ENCODE measurements at places on chromosomes 4 and X. TPM values are rescaled to one million over a fixed set of nuclear protein-coding genes. Genes with fewer than 3 reads are reported as not detected.
A peak's percentile ranks its signal among the peaks of the same experiment; 100 is the strongest.

Gene MAGEC1
- not detected for total RNA-seq

Gene TNIP3
- total RNA-seq: not detected

- no peaks in the 10 kb centered on the region for H3K36me3 ChIP-seq
- peak within 1 kb of the TSS; percentile 79 for H3K4me3 ChIP-seq
- H3K27me3 ChIP-seq: no peaks in the 10 kb centered on the region
- DNase-seq: peak; percentile 85
- H3K27ac ChIP-seq: peak within 1 kb of the TSS; percentile 87
- peaks cover 10% of the 10 kb centered on the region for H3K4me1 ChIP-seq
Observed at GRCh38 chrX:134460005-134460861, at the start of gene HPRT1. TSS of gene HPRT1 (plus strand) at chrX:134460165. CDS start at chrX:134460312, 147 bp downstream.

- no peak overlapping the region for H3K27ac ChIP-seq
- H3K4me1 ChIP-seq: no peaks in the 10 kb centered on the region
- no peak overlapping the region for H3K4me3 ChIP-seq
- no peaks in the 10 kb centered on the region for H3K27me3 ChIP-seq
- H3K36me3 ChIP-seq: no peaks in the 10 kb centered on the region
Observed at GRCh38 chr4:10272511-10272910, 155.9 kb upstream of the WDR1 start.

DNA sequence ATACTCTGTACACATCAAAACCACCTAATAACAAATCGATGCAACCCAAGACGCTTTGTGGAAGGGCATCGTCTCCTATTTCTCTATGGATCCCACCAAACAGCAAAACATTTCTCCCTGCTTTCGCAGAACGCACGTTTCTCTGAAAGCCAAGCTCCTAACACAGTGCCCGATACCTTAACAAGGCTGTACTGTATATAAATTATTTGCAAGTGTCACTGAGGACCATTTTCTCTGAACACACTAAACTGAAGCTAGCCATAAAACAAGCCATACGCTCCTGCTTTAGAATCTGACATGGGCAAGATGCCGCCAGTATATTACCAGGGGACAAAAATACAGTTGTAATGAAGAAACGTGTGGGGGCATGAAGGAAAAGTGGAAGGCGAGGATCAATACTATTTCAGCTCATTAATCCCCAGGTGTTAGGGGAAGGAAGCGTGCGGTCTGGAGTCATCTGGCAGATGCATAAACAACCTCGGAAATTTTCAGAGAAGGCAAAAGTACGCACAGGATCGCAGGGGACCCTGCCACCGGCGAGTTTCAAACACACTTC, 703 bp downstream of the KCNIP4 start:
- no peak for DNase-seq
- H3K4me3 ChIP-seq: peak overlapping the region; percentile 55
- H3K27ac ChIP-seq: no peak overlapping the region
- peaks cover 50% of the 10 kb centered on the region for H3K27me3 ChIP-seq

DNA sequence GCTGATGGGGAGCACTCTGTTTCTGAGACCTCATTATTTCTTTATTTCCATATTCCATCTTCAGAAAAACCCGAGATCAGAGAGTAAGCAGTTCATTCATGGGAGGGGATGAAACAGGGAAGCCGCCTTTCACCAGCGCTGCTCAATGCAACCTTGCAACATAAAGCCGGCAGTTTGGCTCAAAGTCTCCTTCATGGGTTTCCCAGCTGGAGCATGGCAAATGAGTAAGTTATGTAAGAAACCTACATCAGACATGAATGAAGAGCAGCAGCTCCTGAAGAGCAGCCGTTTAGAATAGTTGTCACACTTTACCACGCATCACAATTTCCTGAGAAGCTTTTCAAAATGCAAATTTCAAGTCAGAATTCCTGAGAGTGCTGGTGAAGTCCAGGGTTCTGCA, 578.8 kb downstream of the FSTL5 start:
- no peak overlapping the region for H3K27ac ChIP-seq
- H3K4me1 ChIP-seq: no peaks in the 10 kb centered on the region
- H3K27me3 ChIP-seq: no peaks in the 10 kb centered on the region
- no peak overlapping the region for H3K4me3 ChIP-seq
- DNase-seq: no peak

DNA sequence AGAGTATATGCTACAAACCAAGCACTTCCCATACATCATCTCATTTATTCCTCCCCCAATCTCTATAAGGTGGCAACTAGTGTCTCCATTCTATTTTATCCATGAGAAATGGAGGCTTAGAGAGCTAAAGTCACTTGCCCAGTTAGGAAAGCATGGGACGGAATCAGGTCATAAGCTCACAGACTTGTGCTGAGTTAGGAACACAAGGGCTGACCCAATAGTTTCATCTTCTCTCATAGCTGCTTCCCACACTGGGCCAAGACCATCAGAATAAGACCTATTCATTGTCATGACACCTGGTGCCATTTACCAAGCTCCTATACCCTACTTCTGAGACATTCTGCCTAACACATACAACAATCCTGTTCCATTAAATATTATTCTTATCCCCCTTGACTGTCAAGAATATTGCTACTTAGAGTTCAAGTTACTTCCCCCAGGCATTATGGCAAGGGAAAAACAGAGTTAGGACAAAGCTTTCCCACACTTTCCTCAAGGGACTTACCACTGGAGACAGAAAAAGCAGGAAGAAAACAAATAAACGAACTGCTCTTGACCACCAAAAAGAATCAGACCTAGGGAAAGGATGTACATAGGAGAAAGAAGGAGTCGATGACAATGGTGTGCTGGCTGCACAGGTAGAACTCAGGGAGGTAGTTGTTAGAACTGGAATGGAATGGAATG, 167.8 kb downstream of the LDB2 start:
- peak overlapping the region; percentile 39 for H3K27ac ChIP-seq
- DNase-seq: no peak
- no peak overlapping the region for H3K4me3 ChIP-seq
- H3K4me1 ChIP-seq: peaks cover 8% of the 10 kb centered on the region
- H3K27me3 ChIP-seq: no peaks in the 10 kb centered on the region
- H3K36me3 ChIP-seq: no peaks in the 10 kb centered on the region

- H3K27ac ChIP-seq: no peak overlapping the region
- H3K4me1 ChIP-seq: peaks cover 21% of the 10 kb centered on the region
- no peak for DNase-seq
- H3K4me3 ChIP-seq: no peak overlapping the region
- H3K27me3 ChIP-seq: no peaks in the 10 kb centered on the region
- no peaks in the 10 kb centered on the region for H3K36me3 ChIP-seq
Observed at GRCh38 chr4:6688879-6689505, 4.7 kb upstream of the S100P start.

GRCh38 chr4:3878678-3879077, 112.5 kb downstream of the ADRA2C start:
- peaks cover 17% of the 10 kb centered on the region for H3K4me1 ChIP-seq
- no peak overlapping the region for H3K27ac ChIP-seq
- peaks cover 96% of the 10 kb centered on the region for H3K27me3 ChIP-seq
- DNase-seq: no peak
- no peaks in the 10 kb centered on the region for H3K36me3 ChIP-seq

DNA sequence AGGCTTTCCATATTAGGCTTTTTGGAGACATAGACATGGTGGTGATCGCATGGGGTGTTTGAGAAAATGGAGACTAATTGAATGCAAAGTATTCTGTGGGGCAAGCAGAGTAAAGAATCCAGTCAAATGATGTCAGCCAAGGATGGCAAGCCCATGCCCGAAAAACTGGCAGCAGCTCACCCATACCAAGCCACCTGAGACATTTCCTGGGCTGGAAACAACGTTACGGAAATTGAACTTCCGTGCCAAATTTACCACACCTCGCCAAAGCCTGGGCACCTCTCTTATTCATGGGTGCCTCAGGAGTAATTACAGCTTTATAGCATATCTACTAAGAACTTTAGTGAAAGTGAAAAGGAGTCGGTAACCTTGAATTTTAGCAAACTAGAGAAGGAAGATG, 166.4 kb downstream of the CBR4 start:
- peaks cover 6% of the 10 kb centered on the region for H3K36me3 ChIP-seq
- no peak overlapping the region for H3K4me3 ChIP-seq
- H3K27ac ChIP-seq: peak overlapping the region; percentile 86
- peaks cover 99% of the 10 kb centered on the region for H3K4me1 ChIP-seq
- DNase-seq: no peak

DNA sequence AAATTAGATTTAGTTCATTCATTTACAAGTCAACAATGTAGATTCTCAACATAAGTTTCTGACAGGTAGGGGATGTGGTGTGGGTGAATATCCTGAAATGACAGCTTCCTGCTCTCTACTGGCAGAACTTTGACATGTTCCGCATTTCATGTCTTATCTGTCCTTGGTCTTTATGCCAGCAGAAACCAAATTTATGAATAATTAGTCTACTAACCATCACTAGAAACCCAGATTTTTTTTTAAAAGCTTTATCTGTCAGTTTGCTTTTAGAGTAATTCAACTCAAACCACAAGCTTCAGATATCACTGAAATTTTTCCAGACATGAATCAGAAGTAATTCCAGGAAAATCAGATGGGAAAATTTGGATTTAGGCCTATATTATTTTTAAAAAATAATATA, 17.9 kb downstream of the COQ2 start:
- no peak overlapping the region for H3K27ac ChIP-seq
- no peaks in the 10 kb centered on the region for H3K4me1 ChIP-seq
- no peak overlapping the region for H3K4me3 ChIP-seq
- H3K36me3 ChIP-seq: peaks cover 77% of the 10 kb centered on the region
- H3K27me3 ChIP-seq: no peaks in the 10 kb centered on the region

- no peaks in the 10 kb centered on the region for H3K36me3 ChIP-seq
- no peak for DNase-seq
- H3K4me3 ChIP-seq: no peak overlapping the region
- H3K27me3 ChIP-seq: no peaks in the 10 kb centered on the region
- H3K4me1 ChIP-seq: peaks cover 8% of the 10 kb centered on the region
- no peak overlapping the region for H3K27ac ChIP-seq
Observed at GRCh38 chrX:69126642-69127041, 38.6 kb downstream of the PJA1 start.

DNA sequence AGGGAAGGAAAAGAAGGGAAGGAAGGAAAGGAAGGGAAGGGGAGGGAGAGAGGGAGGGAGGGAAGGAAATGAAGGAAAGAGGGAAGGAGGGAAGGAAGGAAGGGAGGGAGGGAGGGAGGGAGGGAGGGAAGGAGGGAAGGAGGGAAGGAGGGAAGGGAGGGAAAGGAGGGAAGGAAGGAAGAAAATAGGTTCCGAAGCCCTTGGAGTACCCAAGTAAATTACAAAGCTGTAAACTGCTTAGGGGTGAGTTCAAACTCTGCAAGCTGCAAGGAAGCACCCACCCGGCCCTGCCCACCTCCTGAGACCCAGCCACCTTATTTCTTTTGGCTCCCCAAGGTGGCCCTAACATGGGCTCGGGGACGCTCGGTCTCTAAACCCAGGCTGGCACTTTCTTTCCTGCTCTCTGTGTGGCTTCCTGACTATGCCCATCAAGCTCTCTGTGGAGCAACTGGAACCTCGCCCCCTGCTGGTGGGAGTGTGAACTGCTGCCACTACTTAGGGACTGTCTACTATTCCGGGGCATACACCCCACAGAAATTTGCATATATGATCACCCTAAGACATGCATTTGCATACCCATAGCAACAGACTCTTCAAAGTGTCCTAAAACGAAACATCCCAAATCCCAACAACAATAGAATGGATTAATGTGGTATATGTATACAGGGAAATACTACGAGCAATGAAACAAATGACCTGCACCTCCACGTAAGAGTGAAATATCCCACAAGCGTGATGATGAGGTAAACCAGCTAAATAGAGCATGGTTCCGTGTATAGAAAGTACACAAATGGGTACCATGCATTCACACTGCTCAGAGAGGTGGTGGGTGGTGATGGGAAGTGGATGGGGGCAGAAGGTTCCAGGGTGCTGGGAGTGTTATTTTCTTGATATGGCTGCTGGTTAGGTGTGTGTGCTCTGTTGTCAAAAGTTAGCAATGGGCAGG, 151.7 kb upstream of the TBL1X start:
- H3K4me3 ChIP-seq: no peak overlapping the region
- peak; percentile 31 for DNase-seq
- no peak overlapping the region for H3K27ac ChIP-seq
- no peaks in the 10 kb centered on the region for H3K27me3 ChIP-seq

DNA sequence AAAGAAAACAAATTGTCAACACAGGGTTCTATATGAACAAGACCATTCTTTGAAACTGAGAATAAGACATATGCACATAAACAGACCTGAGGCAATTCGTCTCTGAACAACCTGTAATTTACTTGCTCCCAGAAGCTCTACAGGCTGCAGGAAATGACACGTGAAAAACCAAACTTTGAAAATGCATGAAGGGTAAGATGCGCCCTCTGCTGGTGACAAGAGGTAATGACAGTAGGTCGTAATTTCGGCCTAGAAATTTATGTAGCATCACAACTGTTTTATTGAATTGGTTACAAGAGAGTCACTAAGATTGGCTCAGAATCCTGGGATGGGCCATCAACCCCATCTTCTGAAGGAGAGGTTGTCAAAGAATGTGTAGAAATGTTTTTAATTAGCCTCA, 276.5 kb downstream of the PPP4R3C start:
- H3K4me3 ChIP-seq: no peak overlapping the region
- H3K4me1 ChIP-seq: no peaks in the 10 kb centered on the region
- H3K27me3 ChIP-seq: no peaks in the 10 kb centered on the region
- H3K36me3 ChIP-seq: no peaks in the 10 kb centered on the region
- H3K27ac ChIP-seq: no peak overlapping the region
- no peak for DNase-seq

DNA sequence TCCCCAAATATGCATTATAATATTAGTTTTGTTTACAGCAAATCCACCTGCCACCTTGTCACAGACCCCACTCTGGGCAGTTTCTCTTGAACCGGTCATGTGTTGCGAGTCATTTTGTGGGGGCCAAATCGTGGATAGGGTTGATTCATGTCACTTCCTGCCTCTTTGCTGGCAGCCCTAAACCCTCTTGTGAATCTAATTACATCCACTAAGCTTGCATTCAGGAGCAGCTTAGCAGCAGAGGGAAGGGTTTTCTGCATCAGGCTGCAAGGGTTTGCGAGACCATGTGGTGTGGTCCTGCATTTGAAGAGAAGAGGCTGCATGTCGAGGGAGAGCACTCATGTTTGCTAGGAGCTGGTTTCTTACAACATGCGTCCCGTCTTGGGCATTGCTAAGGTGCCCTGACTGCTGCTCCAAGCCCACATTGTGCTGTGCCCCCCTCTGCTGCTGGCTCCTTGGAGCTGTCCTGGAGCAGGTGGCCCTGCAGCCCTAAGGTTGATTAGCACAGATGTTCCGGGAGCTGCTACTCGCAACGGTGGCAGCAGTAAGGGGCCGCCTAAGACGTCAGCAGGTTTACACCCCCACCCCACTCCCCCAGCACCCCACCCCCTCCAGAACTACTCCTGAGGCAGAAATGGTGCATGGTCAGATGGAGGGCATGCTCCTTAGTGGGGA, 88.9 kb upstream of the CLDN34 start:
- no peak for DNase-seq
- H3K4me1 ChIP-seq: peaks cover 8% of the 10 kb centered on the region
- no peak overlapping the region for H3K27ac ChIP-seq
- no peak overlapping the region for H3K4me3 ChIP-seq

Data from left ventricle myocardium inferior (tissue), 1 donor.